ENCODE measurements at places on chromosomes 6 and 20. TPM values are rescaled to one million over a fixed set of nuclear protein-coding genes. Genes with fewer than 3 reads are reported as not detected.

The RAMACL gene
- 2.6 TPM for total RNA-seq

The MOXD1 gene
- 1.9 TPM for total RNA-seq

The FAM8A1 gene
- 27.9 TPM for total RNA-seq

The BIRC7 gene
- not detected for total RNA-seq

The RIPPLY2 gene
- not detected for total RNA-seq

The COX4I2 gene
- 5.3 TPM for total RNA-seq

The OR5V1 gene
- not detected for total RNA-seq

The GNAS-AS1 gene
- total RNA-seq, result 1.5 TPM

The PRR3 gene
- total RNA-seq, result 9.0 TPM

The ADTRP gene
- 2.6 TPM for total RNA-seq

DNA sequence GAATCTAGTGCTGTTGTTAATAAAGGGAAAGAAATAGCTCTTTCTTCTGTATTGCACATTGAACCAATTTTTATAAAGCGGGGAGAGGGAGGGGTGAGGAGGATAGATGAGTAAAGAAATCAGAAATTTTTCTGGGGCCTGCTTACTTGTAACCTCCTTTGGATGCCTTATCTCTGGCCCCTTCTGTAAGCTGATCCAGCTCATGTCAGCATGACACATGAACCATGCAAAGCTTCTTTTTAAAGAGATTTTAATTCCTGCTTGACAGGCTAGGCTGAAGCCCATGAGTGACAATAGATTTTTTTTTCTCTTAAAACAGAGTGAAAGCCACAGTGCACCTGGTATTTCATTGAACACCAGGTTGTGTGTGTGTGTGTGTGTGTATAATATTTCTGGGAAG is 325.3 kb downstream of the PRL start:
- DNase-seq, result no peak

DNA sequence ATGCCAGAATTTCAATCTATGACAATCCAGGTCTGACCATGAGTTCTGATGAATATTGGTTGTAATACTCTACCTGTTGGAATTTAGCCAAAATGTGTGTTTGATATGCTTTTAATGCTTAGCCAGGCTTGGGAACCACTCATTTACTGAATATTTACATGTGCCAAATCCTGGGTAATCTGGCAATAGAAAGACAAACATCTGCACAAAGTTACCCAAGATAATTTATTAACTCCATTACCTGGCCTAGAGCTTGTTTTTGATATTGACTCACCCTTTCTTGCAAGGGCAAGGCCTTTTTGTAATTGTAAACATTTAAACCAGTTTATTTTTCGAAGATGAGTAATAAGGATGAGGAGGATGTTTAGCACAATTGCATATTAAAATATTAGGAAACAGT is 13.5 kb upstream of the CD2AP start:
- no peak for DNase-seq

GRCh38 chr6:23213651-23214050 is 644.3 kb downstream of the HDGFL1 start:
- no peak for DNase-seq

DNA sequence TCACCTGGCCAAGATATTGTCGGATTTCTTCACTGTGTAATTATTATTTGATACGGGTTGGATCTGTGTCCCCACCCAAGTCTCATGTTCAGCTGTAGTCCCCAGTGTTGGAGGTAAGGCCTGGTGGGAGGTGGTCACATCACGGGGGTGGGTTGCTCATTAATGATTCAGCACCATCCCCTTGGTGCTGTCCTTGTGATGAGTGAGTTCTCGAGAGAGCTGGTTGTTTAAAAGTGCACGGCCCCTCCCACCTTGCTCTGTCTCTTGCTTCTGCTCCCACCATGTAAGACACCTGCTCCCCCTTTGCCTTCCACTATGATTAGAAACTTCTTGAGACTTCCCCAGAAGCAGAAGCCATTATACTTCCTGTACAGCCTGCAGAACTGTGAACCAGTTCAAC is 173.9 kb upstream of the PMEPA1 start:
- no peak for DNase-seq

DNA sequence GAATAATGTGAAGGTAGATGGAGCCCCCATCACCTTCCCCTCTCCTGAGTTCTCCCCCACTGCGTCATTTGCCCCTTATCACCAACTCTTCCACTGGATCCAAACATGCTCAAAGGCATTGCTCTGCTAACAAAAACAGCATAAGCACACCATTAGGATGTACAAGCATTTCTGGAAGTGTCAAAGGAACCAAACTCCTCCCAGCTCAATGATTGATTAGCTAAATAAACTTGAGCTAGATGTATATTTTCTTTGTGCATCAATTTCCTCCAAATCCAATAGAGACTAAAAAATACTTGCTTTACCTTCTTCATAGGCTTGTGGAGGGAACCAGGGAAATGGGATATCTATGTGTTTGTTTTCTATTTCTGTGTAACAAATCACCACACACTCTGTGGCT is 248.4 kb upstream of the JARID2 start:
- DNase-seq, result no peak

DNA sequence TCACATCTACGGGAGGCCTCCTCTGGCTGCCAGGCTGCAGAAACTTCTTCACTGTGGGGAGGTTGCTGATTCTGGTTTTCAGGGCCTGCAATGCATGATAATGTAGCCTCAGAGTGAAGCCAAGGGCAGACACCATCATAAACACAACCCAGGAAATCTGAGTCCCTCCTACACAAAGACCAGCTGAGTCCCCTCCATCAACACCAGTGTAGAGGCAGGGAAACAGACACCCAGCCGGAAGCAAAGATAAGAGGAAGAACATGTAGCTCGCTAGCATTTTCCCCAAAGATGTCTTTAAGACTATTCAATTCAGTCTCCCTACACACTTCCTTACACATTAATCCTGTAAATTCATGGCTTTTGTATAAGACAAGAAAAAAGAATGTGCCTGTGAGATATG is 23.6 kb downstream of the GSTA2 start:
- DNase-seq, result no peak

GRCh38 chr6:23145781-23146180 is 576.4 kb downstream of the HDGFL1 start:
- DNase-seq, result no peak

DNA sequence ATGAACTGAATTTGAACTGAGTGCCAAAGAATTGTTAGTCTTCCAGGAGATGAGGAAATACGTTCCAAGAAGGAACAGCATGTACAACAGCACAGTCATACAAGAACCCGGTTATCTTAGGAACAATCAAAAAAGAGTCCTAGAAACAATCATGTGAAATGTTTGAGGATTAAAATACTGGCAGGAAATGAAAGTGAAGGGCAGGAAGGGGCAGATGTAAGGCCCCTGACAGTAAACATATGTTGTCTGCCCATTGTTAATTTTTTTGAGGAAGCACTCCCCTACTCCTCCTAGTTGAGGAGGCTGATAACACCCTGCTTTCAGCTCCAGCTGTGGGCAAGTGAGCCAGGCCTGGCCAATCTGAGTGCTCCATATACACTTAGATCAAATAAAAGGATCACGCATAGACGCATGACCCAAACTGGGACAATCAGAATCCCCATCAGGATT is 220.9 kb downstream of the HACE1 start:
- no peak for DNase-seq

DNA sequence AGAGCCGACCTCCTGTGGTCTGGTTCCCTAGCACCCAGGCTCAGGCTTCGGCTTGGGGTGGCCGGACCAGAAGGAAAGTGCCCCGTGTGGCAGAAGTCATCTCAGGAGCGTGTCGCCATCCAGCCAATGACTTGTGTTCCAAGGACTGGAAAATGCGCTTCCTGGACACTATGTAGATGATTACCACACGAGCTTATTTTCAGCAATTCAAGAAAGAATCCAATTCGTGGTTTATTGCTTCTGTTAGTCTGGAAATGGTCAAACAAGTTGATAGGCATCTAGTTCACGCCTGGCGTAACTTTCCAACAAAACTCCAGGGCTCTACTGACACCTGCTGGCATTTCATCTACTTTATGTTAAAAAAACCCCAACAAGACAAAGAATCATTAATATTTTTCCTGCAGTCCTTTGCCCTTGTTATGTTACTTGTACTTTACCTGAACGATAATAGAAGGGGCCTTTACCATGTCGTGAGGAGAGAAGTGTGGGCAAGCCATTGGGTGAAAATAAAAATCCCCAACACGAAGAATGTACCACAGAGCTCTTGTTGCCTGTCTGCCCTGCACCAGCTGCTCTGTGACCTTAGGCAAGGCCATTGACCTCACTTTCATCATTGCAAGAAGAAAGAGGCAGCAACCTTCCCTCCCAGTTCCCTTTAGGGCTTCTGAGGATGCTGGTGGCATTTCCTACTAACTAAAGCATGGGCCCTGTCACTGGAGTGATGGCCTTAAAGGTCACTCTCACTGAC is 154.7 kb upstream of the LAMP5 start:
- DNase-seq, result no peak

DNA sequence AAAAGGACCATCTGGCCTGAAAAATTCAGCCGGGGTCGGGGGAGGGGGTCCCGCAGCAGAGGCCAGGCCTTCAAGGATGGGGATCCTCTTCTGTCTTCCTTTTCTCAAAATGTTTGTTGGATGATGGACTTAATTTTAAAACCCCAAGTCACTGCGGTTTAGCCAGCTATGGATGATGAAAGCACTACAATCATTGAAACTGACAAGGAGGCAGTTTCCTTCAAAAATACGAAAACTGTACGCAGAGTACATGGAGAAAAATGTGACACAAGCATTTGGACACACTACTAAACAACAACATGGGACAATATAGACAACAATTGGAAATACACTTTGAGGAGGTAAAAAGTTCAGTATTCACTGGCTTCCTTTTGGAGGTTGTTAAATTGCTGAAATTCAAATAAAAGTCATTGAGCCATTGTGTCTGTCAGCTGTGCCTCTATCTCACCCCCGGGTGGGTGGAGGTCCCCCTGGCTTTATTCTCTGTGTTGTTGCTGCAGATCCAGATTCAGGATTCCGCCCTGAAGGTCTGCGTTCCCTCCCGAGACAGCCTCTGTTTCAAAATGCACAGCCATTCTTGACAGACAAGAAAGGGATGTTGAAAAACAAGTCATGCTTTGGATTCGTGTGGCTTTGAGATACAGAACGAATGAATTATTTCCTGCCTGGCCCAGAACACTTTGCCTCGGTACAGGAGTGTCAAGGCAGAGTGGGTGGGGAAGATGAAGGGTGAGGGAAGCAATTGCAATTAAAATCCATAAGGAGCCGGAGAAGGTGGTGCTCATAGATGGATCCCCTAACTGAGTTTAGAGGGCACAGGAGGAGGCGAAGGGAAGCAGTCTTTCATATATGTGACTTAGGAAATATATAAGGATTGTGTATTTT is 118.2 kb downstream of the TTLL2 start:
- no peak for DNase-seq

GRCh38 chr6:112906726-112907125 is 559.6 kb downstream of the RFPL4B start:
- no peak for DNase-seq

- no peak for DNase-seq
Observed at GRCh38 chr20:59908855-59909254, 24.6 kb downstream of the SYCP2 start.

DNA sequence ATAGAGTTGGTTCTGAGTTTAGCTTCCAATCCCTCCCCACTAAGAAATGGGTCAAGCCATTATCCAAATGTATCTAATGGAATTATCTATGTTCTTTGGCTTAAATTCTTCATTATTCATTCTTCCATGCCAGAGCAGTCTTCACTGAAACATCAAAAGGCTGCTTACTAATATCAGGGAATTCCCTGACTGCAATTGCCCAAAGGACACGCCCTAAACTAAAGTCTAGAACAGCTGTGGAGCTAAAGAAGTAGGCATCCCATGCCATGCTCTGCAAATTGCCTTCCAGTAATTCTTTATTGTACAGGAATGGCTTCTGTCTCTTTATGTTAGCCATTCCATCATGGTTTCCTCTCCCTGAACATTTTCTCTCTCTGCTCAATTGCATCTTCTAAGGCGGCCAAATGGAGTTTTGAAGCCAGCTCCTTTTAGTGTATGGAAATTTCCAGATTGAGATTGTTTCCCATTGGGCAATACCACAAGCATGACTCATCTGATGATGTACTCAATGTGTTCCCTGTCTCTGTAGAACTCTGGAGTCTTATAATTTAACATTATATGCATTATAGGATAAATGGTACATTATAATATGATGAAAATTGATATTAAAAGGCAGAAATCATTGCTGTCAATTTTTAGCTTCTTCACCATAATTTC is 28.8 kb upstream of the TSHZ2 start:
- DNase-seq, result no peak

DNA sequence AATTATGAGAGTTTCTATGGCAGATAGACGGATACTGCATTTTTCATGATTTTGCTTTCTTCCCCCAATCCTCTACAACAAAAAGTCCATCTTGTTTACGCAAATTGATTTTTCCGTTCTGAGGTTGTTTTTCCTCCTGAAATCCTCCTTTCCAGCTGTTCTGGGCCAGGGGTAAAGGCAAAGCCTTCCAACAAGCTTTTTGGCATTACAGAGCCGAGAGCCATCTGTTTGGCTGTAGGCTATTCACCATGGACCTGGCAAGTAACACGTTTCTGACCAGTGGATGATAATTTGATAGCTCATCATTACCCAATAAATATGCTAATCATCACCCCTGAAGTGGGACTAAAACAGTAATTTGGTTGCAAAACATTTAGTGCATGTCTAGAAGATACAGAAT is 226.5 kb downstream of the CBLN4 start:
- DNase-seq, result no peak

GRCh38 chr6:15638373-15638772 is 24.5 kb downstream of the DTNBP1 start:
- DNase-seq, result no peak

GRCh38 chr6:151537556-151537955 is 43.7 kb downstream of the CCDC170 start:
- no peak for DNase-seq

DNA sequence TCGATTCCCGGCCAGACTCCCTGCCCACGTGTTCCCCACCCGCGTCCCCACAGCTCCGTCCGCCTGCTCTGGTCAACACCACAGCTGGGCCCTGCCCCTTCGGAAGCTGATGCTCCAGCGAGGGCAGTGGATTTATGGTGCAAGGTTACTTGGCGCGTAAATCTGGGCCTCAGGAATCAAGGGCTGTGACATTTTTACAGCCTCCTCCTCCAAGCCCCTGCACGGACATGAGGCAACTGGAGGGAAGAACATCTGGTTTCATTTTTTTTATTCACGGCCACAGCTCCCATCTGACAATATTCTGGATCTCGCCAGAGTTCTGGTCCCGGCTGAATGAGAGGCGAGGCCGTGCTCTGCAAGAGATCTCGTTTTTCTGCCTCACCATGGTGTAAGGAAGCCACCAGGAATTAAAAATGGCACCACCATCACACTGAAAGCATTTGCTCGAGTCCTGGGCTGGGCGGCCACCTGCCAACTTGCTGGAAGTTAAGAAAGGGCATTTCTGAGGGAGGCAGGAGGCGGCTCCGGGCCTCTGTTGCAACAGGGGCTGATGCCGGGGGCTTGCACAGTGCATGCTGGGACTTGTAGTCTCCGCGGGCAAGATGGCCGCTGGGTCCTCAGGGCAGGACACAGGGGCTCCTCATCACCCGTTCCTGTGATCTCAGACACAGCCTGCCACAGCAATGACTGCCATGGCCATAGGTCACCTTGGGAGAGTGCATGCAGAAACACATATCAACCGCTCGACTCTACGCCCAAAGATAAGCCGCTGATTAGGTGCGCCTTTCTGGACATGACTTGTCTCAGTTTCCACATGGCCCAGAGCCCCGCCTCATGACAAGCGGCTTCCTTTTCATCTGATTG is 148.5 kb downstream of the LY86 start:
- DNase-seq, result no peak
